Activated CD8-positive, alpha-beta T cell treated with anti-CD3 and anti-CD28 coated beads, Interleukin-2, amount 10 ng/mL, durations not matched to agents 7 days and 5 days (primary cell): ENCODE measurements at places on chromosomes 12 and 14. TPM values are rescaled to one million over a fixed set of nuclear protein-coding genes. Genes with fewer than 3 reads are reported as not detected.

- DNase-seq = no peak
These were observed 43.9 kb upstream of the TESC start for GRCh38 chr12:117143008-117143532.

DNA sequence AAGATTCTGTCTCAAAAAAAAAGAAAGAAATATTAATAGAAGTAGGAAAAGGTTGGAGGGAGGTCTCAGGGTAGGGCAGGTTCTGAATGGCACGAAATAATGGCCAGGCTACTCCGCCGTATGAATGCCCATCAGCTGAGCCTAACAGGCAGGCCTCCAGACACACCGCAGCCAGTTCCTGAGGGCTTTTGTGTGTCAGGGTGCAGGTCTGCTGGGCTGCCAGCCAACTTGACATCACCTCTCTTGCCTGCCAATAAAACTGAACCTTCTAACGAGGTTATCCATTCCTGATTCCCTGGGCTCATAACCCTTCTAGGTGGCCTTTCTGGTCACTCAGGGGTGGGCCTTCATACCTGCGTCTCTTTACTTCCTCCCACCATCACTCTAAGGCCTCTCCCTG lies 3.0 kb downstream of the IFI27 start:
- no peak for DNase-seq

DNA sequence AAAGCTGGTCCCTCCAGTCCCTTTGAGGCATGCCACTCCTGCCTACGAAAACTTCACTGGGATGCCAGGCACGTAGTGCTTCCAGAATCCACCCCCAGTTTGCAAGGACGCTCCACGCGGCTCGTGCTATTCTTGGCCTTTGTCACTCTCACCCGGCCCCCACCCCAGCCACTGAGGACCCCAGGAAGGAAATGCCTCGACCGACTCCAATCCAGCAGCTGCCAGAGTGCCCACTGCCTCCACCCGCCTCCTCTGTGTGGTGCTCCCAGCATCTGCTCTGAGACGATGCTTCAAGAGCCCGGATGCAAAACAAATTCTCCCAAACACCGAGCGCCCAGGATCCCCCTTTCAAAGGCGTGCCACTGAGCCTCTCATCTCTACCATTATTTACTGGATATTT lies 123.9 kb downstream of the RFLNA start:
- no peak for DNase-seq

GRCh38 chr12:41697161-41697560 lies 447.5 kb downstream of the GXYLT1 start:
- no peak for DNase-seq

The FOXM1 gene
- total RNA-seq = 142 TPM

The PLD4 gene
- total RNA-seq = not detected

The GPR84 gene
- 0.57 TPM for total RNA-seq

The FBLN5 gene
- total RNA-seq = 2.6 TPM

DNA sequence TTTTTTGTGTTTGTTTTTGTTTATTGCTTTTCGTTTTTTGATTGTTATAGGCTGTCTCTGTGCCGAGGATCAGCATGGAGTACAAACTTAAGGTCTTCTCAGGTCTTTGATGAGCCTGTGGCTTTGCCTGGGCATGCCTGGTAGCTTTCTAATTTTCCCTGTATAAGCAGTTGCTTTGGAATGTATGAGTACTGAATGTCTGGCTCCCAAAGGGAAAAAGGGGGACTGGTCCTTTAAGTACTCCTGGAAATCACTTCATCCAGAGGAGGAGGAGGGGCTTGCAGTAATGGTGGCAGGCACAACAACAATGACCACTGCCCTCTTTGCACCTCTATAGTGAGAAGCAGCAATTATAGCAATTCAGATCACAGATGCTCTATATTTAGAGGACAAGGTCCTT lies 67.6 kb upstream of the TTC7B start:
- DNase-seq = no peak

The CLMN gene
- total RNA-seq = 1.6 TPM

- peak; percentile 67 for DNase-seq
These were observed 61.9 kb upstream of the MAX start for GRCh38 chr14:65164068-65164824.

GRCh38 chr12:122858171-122858570 lies 22.9 kb downstream of the HIP1R start:
- DNase-seq = no peak

GRCh38 chr14:72888636-72889201 lies 5.2 kb downstream of the DPF3 start:
- DNase-seq = no peak

- no peak for DNase-seq
These were observed 41.2 kb upstream of the SLC2A13 start for GRCh38 chr12:40146800-40147797.

DNA sequence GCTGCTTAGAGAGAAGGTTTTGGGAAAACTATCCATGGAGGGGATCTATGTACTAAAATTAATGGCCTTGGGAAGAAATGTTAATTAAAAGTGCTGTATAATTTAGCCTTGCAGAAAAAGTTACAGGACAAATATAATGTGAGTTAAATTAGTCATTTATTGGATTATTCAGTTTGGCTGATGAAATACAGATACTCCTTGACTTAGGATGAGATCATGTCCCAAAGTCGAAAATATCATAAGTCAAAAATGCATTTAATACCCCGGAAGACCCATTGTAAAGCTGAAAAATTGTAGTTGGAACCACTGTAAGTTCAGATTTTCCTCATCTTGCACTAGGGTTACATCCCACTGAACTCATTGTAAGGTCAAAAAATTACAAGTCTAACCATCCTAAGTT lies 9.7 kb downstream of the RTRAF start:
- DNase-seq = no peak

DNA sequence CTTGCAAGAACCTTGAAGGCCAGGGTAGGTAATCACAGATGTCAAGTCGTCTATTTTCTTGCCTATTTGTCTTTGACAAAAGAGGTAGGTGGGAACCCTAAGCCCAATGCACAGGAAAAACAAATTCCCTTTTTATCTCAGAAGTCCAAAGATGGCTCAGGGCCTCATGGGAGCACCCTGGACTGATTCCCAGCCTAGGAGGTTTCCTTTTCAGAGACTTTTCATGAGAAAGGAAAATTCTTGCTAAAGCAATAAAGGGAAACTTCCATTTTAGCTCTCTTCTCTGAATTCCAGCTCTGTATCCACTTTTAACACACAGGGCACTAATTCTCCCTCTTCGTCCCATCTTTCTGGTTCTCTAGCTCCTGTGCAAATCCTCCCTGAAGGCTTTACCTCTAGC lies 1.2 kb downstream of the ZNF641 start:
- DNase-seq = no peak

The HPD gene
- total RNA-seq = not detected

DNA sequence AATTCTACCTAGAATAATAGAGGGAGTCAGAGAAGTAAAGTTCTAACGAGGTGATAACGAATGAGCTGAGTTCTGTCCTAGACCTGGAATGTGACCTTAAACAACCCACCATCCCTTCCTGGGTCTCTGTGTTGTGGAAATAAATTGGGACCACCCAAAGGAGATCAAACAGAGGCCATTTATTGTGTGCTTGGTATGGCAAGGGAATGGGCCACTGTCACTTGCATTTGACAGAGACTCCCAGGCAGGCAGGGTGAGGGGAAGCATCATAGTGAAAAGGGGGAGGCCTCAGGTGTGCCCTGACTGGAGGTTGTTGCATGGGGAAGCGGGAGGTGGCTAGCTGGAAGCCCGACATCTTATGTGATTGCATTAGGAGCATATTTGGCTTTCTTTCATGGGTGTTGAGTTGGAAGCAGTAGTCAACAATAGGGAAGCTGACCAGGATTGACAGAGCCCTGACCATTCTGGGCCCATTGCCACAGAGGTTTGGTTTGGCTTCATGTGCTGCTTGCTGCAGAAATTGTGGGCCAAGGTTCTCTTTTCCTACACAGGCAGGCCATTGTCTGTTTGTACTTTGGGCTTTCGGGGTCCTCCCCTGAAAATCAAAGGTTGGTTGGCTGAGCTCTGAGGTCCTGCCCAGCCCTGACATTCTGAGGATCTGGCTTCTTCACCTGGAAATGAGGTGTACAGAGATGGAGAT lies 17.6 kb upstream of the FAM181A start:
- DNase-seq = no peak

DNA sequence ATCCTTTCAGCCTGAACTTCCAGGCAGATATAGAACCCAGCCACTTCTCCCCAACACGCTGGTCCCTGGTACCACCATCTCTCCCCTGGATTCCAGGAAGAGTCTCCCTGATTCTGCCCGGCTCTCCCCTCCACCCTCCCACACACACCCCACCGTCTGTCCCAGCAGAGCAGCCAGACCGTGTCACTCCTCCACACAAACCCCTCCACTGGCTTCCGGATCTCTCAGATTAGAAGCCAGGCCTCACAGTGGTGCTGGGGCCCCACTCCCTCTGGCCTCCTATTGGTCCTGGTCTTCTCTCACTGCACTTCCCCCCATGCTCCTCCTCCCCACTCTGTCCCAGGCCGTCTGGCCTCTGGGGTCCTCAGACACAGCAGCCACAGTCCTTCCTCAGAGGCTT lies 52.4 kb upstream of the CDKN3 start:
- DNase-seq = no peak

The E2F7 gene
- 23.8 TPM for total RNA-seq

DNA sequence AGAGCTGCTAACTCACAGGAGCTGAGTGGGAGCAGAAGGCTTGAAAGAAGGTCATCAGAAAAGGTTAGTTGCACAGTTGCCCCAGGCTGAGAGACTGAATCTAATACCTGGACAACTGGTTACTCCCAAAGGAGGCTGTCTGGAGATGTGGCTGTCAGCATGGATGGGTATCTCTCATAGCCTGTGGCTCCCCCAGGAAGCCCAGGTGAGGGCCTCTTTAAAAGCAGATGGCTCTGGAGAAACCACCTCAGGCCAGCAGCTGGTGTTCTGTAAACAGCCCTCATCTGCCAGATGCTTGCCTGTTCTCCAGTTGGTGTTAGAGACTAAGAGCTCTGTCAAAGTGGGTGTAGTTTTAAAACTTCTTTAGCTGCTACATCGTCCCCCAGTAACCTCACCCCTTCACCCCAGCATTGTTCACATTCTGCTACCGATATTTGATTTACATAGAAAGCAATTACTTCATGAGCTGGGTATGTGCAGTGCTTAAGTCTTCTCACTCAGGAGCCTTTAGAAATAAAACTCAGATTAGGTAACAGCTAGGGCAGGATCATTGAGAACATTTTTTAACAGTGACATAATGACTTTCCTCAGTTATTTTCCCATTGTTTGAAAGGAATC lies 25.8 kb downstream of the DACT1 start:
- DNase-seq = no peak

- DNase-seq = no peak
These were observed 3.7 kb upstream of the BEGAIN start for GRCh38 chr14:100590726-100591452.

DNA sequence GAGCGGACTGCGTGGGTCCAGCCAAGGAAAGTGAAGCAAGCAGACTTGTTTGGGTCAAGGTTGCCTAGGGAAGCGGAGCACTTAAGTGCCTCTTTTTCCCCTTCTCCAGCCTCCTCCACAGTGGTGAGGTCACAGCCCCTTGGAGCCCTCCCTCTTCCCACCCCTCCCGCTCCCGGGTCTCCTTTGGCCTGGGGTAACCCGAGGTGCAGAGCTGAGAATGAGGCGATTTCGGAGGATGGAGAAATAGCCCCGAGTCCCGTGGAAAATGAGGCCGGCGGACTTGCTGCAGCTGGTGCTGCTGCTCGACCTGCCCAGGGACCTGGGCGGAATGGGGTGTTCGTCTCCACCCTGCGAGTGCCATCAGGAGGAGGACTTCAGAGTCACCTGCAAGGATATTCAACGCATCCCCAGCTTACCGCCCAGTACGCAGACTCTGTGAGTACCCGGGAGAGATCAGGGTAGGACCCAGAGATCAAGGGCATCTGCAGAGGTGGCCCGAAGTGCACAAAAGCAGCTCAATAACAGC lies at the start of gene TSHR:
TSS of gene TSHR (plus strand) at position 206 of the 526 bp plus-strand sequence. CDS start at position 266, 60 bp downstream.
- no peak for DNase-seq

GRCh38 chr12:25992026-25992782 lies 33.7 kb downstream of the RASSF8 start:
- DNase-seq = no peak

- peak; percentile 26 for DNase-seq
These were observed at the start of gene GPR135 for GRCh38 chr14:59465316-59466135. GPR135 (minus strand) TSS chr14:59465380; CDS start chr14:59465226, 154 bp downstream.

The OR11H7 gene
- not detected for total RNA-seq

The TTC9 gene
- 14.8 TPM for total RNA-seq

The TOMM20L gene
- total RNA-seq = not detected

GRCh38 chr14:81330619-81331122 lies 69.5 kb downstream of the STON2 start:
- no peak for DNase-seq

DNA sequence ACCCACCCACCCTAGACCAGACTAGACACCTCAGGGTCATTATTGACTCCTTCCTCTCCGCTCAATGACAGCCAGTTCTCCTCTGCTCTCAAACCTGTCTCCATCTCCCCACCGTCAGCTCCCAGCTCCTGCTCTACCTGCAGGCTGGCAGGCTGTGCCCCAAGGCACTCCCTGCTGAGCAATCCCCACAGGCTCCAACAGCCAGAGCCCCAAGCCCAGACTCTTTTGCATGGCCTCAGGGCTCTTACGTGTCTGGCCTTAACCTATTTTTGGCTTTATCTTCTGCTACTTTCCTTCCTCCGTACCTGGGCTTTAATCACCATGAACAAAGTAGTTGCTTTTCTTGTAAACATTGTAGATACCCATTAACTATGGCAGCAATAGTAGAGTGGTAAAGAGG lies 162.9 kb upstream of the PRMT8 start:
- DNase-seq = no peak

DNA sequence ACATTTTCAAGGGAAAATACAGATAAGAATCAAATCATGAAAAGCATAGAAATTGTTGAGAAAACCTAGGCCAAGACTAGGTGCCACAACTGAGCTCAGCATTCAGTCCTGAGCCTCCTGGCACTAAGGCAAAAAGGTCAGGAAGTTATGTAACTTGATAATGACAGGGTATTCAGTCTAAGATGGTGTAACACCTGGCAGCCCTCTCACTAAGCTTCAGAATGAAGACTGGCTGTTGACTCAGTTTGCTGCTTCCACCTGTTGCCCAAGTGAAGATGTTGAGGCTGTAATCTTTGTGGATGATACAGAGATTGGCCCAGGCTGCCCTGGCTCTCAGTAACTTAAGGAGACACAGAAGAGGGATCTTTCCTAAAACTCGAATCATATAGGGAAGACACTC lies 19.6 kb downstream of the PROX2 start:
- DNase-seq = no peak

- DNase-seq = peak; percentile 87
These were observed at the start of gene RNASE4 for GRCh38 chr14:20683891-20684661. RNASE4 (plus strand) TSS chr14:20684560; CDS start chr14:20699372, 14,812 bp downstream.

- no peak for DNase-seq
These were observed 16.6 kb upstream of the RND1 start for GRCh38 chr12:48882315-48882687.

DNA sequence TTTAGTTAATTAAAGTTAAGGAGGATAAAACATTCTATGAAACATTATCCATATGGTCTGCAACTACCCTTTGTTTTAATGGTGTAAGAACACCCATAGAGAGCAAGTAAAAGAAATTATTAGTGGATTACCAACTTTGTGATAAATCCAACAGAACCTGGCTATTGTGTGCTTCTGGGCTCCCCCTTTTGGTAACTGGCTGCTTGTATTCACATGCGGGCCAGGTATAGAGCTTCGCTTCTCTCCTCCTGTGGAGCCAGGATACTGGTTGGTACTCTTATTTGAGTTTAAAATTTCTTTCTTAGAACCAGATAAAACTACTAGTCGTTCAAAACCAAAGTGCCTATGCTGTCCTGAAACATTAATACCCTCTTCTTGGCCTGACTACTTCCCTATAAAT lies 81.0 kb downstream of the PTPRR start:
- DNase-seq = no peak
